Activated effector memory CD4-positive, alpha-beta T cell treated with Interleukin-2 at 50 U/mL for 16 hours (primary cell): ENCODE measurements at places on chromosomes 4 and X.

DNA sequence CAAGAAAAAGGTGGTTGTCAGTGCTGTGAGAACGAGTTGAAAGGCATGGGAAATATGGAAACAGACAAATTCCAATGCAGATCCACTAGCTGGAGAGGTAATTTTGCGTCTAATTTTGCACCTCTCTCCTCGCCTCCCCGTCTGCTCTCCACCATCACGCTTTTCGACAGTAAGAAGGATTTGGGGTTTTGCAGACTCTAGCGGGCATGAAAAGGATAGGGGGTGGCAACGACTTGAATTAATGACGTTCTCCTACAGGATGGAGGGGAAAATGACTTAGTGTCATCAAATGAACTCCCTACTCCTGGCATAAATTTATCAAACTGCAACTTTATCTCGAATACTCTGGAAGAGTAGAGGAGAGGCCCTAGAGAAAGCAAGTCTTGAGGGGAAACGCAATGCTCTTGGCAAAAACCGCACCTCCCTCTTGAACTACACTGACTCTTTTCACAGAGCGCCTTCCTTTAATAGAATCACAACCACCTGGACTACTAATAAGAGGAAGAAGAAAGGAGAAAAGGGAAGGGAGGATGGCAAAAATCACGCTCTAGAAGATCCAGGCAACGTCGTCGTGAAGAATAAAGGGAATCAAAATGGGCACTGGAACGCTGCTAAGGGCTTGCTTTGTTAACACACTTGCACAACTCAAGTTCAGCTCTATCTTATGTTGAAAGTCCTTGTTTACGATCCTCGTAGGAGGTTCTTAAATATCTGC, 871 bp upstream of the SLITRK2 start:
- no peak for DNase-seq

DNA sequence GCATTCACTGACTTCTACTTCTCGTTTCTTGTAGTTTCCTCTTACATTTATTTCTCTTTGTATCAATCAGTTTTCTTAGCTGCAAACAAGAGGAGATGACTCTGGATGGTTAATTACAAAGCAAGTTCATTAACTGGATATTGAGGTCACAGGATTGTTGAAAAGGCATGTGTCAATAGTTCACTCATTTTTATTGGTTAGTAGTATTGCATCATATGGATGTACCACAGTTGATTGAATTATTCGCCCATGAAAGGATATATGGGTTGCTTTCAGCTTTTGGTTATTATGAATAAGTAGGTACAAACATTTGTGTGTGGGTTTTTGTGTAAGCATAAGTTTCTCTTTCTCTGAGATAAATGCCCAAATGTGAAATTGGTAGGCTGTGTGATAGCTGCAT, 21.8 kb upstream of the ARHGEF6 start:
- DNase-seq, result no peak

DNA sequence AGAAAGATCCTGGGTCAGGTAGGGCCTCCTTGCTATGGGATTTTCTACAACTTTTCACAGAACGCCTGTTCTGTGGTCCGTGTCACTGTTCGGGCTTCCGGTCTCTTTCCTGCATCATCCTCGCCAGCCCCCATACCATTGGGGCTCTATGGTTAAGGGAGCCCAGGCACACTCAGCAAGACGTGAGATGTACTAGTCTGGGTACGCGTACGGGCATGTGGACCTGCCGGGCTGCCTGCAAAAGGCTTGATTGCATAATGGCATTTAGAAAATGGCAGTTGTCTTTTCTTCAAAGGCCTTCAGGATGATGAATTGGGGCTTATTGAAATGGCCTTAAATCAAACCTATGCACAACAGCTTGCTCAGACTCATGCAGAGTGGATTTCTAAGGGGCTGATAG, 86.7 kb downstream of the CNGA2 start:
- no peak for DNase-seq

GRCh38 chrX:85114171-85114570, 110.5 kb downstream of the APOOL start:
- no peak for DNase-seq

- no peak for DNase-seq
These were observed 2440.0 kb downstream of the PCDH7 start for GRCh38 chr4:33160126-33160525.

DNA sequence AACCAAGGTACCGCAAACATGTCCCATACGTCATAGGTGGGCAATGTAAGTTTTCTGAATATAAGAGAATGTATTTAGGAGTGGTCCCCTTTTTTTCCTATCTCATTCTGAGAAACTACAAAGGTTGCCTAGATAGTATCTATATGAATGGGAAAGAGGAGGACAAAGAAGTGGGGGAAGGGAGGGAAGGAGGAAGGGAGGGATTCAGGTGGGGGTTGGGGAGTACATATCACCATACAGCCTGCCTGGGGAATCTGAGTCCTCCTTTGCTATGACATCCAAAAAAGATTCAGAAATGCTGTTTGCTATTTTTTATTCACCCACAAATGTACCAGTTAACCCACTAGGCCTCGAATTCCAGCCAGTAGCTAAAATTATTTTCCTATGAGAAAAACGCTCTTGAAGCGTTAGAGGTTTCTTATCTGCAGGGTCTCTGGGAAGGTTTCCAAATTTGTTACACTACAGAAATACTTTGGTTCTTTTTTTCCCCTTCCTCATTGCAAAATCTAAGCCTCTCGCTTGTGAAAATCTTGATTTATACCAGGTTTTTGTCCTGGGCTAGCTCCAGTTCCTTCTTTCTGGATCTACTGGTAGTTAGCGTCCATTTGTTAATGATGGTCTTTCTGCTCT, 212.9 kb downstream of the NSUN7 start:
- DNase-seq, result no peak

- DNase-seq, result no peak
These were observed 15.6 kb downstream of the RPS3A start for GRCh38 chr4:151114986-151115385.

- DNase-seq, result no peak
These were observed 20.7 kb upstream of the CTSO start for GRCh38 chr4:155974476-155974749.

GRCh38 chrX:118129681-118130080, 13.1 kb upstream of the KLHL13 start:
- DNase-seq, result no peak

DNA sequence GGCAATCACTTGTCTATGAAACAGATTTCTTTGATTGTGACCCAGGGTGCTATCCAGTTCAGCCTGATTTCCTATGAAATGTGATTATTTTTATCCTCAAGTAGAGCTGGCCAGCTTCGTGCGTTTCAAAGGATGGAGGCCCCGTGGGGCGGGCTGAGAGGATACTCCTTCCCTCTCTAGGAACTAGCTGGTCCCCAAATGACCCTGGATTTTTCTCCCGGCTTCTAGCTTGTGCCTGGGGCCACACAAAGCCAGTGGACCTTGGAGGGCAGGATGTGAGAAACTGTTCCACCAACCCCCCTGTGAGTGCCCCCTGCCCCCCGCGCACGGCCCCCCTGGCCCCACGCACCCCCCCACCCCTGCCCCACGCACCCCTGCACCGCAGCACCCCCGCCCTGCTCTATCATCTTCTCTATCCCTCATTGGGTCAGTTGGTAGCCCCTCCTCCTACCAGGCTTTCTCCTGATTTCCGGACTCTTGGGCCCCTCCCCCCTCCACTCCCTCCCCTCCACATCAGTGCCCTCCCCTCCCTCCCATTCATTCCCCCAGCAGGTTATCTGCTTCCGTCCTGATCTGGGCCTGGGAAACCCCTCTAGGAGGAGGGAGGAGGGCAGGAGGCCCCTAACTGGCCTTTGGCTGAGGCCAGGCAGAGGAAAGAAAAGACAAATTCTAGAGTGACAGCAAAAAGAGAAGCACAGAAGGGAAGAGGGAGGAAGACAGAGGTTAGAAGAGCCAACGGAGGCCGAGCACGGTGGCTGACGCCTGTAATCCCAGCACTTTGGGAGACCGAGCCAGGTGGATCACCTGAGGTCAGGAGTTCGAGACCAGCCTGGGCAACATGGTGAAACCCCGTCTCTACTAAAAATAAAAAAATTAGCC, 3.3 kb downstream of the XPNPEP2 start:
- DNase-seq, result no peak

DNA sequence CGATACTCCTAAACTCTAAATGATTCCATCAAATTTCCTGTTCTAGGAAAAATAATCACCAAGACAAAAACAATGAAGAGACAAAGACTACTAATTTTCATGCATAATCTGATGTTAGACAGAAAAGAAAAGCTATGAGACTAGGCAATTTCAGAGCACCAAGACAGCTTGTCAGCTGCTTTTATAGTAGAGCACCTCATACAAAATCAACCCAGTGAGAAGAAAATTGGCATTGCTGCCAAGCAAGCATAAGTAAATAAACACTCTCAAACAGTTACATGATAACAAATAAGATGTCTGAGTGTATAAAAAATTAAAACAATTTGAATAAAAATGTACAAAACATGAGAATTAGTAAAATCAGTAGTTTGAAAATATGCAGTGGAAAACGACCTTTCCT, 1544.6 kb downstream of the C4orf33 start:
- no peak for DNase-seq

GRCh38 chrX:54045563-54046228, 1.4 kb upstream of the PHF8 start:
- DNase-seq, result no peak

DNA sequence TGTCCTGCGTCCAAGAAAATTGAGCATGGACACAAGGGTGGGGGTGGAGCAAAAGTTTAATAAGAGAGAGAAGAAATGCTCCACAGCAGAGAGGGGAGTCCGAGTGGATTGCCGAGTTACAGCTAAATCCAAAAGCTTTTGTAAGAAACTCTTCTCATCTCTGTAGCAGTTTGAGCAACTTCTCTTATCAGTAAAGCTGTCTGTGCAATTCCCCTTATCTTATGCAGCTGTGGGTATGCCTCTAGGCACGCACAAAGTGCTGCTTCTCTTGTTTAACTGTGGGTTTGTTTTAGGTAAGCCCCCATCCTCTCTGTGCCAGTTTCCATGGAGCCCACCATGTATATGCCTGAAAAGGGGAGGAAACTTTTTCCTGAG, 44.8 kb downstream of the HMGB2 start:
- DNase-seq, result no peak

- DNase-seq, result no peak
These were observed 99.1 kb upstream of the ENPP6 start for GRCh38 chr4:184316821-184317220.

DNA sequence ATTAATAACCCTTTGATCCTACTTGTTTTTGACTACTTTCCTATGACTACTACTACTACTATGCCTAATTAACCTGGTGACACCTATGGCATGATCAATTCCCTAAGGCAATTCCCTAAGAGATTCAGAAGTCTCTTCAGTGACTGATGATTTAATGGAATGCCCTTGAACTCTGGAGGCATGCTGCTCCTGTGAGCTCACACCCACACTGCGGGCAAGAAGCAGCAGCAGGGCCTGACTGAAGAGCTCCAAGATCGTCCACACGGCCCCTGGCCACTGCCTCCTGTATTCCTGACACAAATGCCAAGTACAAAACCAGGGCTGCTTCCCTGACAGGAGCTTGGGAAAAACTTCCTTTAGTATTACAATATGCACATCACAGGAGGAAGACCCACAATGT, 74.2 kb upstream of the STS start:
- no peak for DNase-seq

DNA sequence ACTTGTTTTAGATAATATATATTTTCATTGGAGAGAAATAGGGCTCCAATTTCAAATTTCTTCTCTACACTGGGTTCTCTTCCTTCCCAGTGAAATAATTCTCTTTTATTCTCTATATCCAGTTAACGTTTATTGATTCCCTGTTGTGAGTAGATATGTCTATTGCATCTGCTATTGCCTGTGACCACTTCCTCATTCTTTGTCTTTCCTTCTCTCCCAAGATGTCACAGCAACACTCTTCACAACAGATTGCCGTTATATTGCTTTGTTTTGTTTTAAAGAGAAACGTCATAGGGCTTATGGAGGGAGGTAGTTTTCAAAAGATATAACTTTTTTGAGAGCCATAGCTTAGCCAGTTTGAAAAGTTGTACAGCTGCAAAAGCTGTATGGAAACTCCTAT, 343.8 kb downstream of the ARHGAP24 start:
- no peak for DNase-seq

DNA sequence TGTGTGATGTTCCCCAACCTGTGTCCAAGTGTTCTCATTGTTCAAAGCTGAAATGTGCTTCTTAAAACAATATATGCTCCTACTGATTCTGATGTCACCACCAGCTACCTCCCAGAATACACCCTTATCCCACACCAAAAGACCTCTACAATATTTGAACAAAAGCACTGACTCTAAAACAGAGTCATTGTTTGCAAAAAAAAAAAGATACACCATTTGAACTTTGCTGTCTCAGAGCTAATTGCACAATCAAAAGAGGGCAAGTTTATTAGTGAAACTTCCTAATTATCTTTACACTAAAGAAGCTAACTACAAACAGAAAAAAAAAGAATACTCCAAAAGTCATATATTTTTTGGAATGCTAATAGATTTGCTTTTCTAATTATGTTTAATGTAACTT, 34.1 kb upstream of the INTU start:
- no peak for DNase-seq

GRCh38 chr4:146212781-146213180, 1.6 kb upstream of the REELD1 start:
- DNase-seq, result no peak

GRCh38 chrX:96436105-96436504, 248.5 kb upstream of the DIAPH2 start:
- no peak for DNase-seq

- no peak for DNase-seq
These were observed 80.5 kb downstream of the ALPK1 start for GRCh38 chr4:112377594-112378242.

DNA sequence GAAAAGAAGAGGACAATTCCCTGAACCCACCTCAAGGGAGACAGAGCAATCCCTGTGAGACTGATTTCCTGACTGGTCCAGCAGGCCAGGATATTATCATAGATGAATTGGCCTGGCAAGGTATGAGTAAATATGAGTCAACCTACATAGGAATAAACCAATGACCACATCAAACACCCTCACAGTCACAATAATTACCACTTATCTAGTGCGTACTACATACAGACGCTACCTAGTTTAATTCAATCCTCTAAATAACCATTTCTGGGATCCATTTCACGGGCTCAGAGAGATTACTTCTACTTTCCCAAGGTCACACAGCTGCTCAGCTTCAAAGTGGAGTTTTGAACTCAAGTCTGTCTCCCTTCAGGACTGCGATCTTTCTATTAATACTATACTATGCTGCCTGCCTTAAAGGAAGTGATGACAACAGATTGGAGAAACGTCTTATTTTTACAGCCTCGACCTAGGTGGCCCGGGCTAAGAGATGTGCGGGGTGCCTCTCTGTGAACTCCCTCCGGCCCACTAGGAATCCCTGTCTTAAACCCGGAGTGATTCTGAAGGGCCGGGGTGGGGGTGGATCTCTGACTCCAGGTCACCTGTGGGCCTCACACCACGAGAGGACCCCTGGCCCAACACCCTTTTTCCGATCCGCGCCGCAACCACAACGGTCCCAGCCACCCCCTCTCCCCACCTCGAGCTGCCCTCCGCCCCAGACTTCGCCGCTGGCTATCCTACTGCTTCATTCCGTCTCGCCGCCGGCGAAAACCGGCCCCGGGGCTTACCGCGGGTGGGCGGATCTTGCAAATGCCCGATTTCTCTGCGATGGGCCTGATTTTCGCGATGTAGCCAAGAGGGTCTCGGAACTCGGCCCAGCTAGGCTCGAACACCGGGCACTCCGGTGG, 800 bp downstream of the KDM5C start:
- peak; percentile 3 for DNase-seq

- DNase-seq, result no peak
These were observed 44.1 kb upstream of the UPRT start for GRCh38 chrX:75229774-75230173.
